ENCODE measurements at places on chromosomes 1 and 21.

GRCh38 chr21:31682620-31683019, 23.1 kb downstream of the SOD1 start:
- no peak for DNase-seq

- no peak for DNase-seq
Measured at GRCh38 chr1:65971547-65971946, 178.9 kb downstream of the PDE4B start.

- no peak for DNase-seq
Measured at GRCh38 chr1:44576456-44577150, 97.7 kb downstream of the TMEM53 start.

DNA sequence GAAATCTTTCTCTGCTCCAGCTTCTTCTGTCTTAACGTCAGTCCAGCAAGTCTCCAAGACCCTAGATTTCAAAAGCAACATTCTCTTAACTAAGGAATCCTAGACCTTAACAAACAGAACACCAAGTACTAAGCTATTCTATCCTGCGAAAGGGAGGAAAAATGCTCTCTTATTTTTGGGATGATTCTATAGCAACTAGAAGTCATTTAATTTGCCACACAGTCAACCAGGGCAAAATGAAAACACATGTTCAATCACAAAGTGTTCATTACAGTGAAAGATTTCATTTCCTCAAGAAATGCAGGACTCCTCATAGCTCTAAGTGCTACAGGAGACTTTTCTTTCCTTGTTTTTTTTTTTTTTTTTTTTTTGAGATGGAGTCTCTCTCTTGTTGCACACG, 36.2 kb upstream of the DOCK7 start:
- no peak for DNase-seq

GRCh38 chr1:105260001-105260400, 1510.3 kb downstream of the AMY1C start:
- no peak for DNase-seq

GRCh38 chr1:68590473-68590872, 93.6 kb upstream of the DEPDC1 start:
- no peak for DNase-seq

- no peak for DNase-seq
Measured at GRCh38 chr1:179808503-179808902, 65.4 kb downstream of the FAM163A start.

GRCh38 chr1:102732927-102733326, 375.4 kb downstream of the COL11A1 start:
- DNase-seq = no peak

DNA sequence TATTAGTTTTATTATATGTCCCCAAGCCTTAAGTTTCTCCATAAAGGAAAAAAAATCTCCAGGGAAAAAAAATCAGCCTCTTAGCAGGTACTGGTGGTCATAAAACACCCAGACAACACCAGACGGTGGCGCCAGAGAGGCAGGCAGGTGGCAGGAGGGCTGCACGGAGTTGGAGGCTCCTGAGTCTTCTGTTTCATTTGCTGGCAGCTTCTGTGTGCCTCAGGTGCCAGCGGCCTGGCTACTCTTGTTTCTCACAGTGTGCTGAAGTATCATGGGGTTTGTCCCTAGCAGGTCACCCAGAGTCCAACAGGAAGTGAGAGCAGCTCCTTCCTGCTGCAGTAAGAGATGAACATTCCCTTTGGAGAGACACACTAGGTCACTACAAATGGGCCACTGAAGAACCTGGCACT, 123.3 kb upstream of the GADD45A start:
- peak; percentile 82 for DNase-seq

DNA sequence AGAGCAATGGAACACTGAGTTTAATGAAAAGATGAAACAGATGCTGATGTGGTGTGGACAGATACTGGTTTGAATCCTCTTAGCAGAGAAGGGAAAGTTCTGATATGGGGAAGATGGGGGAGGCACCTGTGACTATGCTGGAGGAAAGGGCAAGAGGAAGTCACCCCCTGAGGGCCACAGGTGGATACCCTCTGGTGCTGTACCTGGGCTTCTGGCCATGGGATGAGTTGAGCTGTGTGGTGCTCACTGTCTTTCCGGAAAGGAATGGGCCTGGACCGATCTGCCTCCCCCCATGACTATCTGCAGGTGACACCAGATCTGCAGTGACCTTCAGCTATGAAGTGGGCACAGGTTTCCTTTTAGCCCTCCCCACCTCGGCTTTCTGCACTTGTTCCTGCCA, 52.4 kb downstream of the IER5 start:
- DNase-seq = no peak

DNA sequence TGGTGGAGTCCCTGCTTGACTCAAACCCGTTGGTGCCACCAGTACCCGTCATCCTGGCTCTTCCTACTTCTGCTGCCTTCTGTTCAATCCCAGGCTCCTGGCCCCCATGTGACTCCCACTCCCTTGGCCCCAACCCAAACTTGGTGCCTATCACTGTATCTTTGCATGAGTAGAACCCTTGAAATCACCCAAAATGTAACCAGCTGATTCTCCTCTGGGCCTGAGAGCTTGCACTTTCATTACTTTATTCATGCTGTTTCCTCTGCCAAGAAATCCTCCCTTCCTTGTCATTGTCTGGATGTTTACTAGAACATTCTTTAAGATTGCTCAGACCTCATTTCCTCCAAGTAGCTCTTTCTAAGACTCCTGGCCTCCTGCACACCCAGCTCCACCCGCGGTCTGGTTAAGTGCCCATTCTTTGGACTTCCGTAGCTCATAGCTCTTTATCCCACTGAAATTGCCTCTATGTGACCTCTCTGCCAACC, 15.7 kb downstream of the PTAFR start:
- no peak for DNase-seq

GRCh38 chr1:79899914-79900313, 893.4 kb upstream of the ADGRL4 start:
- DNase-seq = no peak

- DNase-seq = no peak
Measured at GRCh38 chr1:24980836-24981630, 51.0 kb upstream of the RUNX3 start.

DNA sequence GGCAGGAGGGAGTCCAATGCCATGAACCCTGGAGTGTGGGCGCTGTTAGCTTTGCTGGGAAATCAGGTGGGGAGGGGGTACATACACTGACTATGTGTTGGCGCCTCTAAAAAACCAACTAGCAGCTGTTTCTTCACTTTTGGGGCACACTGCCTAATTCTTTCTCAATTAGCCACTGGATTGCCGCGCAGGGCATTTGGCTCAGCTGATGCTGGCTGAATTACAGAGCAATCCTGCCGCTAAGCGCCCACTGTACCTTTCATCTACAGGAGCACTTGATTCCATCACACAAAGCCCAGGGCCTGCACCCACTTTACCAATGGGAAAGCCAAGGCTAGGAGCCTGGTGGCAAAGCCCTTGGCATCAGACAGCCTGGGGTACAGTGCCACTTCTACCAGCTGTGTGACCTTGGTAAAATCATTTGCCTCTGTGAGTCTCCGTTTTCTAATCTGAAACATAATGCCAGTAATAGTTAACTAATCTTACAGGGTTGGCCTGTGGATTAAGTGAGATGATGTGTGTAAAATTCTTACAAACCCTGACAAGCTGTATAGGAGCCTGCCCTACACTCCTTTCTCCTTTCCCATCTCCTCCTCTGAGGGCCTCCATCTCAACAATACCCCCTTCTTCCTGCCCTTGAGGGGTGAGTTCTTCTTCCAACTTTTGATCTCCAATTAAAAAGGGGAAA, 59.0 kb downstream of the UBE2T start:
- no peak for DNase-seq

GRCh38 chr1:65232461-65232990, 76.8 kb upstream of the DNAJC6 start:
- DNase-seq = no peak

DNA sequence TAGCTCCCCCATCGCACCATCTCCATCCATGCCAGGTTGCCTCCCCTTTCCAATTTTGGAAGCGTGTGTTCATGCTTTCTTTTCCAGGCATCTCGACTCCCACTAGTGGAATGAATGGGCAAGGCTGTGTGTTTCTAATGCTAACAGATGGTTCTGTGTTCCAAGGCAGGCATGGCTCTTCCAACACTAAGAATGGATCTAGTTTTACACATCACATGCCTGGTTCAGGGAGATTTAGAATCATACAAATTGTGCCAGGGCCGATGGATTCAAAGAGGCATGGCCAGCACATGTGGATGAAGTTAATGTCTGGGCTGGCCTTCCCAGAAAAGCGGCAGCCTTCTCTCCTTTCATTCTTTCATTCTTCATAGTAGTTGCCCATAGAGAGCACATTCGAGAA, 438.7 kb downstream of the PRDM2 start:
- DNase-seq = no peak

GRCh38 chr21:35197992-35198431, 148.9 kb upstream of the RUNX1 start:
- no peak for DNase-seq

DNA sequence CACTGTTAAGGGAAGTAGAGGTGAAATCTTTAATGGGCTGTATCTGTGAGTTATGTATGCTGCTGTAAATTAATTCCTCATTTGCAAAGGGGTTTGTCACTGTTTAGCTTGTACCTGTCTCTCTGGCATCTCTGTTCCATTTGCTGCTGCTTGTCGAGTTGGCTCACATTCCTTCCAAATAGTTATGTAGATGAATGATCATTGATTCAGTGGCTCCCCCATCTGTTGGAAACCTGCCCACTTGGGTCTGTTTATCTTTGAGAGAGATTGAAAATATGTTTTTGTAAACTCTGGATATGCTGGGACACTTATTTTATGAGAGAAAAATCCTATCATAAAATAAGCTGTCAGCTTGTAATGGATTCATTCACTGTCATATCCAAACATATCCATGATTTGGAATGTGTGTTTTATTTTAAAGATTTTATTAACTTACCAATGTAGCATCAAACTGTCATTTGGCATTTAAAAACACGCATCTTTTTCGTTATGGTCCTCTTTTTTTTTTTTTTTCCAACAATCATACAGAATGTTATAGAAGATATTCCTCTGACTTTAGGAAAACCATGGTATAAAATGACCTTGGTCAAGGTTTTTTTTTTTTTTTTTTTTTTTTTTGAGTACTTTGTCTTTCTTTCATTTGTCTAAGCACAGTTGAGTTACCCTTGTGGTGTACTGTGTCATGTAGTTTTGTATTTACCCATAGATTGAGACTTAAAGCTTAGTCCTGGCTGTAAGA, 3.5 kb downstream of the RYR2 start:
- DNase-seq = no peak

DNA sequence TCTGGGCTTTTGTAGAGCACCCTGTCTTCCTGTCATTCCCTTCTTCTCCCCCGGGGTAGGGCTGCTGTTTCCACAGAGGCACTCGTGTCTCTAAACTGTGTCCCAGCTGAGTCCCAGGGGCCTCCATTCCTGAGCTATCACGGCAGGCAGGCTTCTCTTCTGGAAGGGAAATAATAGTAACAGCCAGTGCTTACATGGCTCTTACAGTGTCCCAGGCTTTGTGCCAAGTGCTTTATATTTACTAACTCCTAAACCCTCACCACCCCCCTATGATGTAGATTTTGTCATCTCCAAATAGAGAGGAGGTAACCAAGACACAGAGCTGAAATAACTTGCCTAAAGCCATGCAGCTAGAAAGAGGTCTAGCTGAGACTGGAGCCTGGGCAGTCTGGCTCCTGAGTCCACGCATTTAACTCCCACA, 1.4 kb upstream of the CELF3 start:
- no peak for DNase-seq

DNA sequence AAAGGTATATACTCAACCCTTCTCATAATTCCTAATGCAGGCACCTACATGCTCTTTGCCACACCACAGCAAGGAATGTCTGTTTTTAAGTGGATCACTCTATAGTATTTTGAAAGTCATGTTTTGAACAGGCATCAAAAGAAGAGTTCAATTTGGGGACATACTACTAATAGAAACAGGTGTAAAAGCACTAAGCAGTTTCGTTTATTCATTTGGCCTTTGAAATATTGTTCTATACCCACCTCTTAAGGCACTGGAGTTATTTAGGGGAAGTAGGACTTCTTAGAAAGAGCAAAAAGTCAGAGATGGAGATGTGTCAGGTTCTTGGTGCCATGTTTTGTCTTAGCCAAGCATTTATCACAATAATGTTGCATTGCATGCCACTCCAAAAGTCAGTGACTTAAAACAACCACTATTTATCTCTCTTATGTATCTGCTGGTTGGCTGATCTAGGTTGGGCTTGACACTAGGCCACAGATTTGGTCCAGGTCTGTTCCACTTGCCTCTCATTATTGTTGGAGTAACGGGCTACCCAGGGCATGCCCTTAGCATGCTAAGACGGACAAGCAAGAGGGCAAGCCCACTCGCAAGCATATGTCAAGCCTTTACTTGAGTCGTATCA, 107.5 kb downstream of the RGL1 start:
- no peak for DNase-seq

GRCh38 chr1:109361649-109362048, 36.1 kb downstream of the SORT1 start:
- no peak for DNase-seq

DNA sequence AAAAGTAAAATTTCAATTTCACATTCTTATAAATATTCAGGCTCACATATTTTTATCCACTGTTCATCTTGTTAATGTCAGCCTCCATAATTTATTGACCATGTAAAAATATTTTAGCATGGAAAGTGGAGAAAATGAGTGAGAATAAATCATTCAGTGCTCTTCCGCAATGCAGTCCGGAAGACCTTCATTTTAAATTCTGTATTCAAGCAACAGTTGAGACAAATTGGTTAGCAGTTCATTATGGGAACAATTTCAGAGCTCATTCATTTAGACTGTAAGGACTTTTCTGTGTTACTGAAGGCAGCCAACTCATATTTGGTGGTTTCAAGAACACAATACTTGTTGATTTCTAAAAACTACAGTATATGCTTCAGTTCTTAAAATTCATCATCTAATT, 97.8 kb downstream of the TYW3 start:
- DNase-seq = no peak

DNA sequence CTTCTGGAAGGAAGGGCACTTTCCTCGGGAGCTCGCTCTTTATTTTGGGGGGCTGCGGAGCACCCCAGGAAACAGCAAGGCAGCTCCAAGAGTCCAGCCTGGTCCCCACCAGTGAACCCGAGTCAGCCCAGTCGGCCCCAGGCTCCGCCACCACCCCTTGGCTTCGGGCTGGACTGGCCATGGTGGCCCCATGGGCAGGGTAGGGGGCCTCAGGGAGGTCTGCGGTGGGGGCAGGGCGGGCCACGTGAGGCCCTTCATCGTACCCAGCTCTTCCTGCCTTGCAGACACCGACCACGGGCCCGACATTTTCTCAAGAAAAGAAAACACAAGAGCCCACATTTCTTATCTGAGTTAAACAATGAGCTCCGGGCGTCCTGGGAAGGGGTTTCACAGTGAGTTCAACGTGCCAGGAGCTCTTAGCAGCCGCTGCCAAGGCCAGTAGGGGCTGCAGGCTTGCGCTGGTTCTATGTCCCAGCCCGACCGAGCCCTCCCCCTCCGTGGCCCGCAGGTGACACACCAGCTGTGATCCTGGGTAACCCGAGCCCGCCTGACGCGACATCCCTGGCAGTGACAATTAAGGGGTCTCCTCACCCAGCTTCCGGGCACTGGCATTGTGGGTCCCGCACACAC, 66.2 kb downstream of the PRDM16 start:
- no peak for DNase-seq
